T-helper 9 cell (primary cell): ENCODE measurements at places on chromosomes 2 and 18.
A peak's percentile ranks its signal among the peaks of the same experiment; 100 is the strongest.

DNA sequence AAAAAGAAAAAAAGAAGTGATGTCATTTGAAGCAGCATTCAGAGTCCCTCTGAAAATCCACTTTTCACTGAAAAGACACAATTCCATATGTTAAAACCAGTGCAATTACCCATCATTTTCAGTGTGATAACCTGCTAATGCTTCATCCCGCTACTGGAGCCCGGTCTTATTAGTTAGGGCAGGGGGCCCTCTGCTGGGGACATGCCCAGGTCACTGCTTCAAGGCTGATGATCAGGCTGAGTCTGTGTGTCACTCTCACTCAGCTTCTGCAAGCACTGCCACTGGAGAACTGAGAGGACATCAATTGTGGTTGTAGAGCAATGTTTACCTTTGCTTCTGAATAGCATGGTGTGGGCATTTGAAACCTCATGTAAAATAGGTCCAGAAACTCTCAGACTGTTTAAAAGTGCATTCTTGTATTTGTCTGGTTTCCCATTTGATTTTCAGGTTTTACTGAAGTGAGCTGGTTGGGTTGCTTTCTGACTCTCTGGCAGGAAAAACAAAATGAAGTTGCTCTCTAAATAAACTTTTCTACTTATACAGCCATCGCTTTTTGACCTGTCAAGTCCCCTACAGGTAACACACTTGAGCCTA is 49.2 kb upstream of the NXPH2 start:
- DNase-seq = peak; percentile 9

DNA sequence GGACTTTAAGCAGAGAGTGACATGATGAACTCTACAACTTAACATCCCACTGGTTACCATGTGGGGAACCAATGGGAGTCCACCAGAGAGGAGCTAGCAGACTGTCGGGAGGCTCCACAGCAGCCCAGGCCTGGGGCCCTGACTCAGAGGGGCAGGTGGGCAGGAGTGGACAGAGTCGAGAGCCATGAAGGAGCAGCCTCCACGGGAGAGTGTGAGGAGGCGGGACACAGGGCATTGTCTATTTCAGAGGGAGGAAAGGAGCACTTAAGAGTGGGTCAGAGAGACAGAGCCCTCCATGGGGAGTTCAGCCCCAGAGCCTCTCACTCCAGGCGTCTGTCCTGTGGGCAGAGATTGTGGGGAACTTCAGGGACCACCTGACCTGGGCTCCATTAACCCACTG is 118.7 kb downstream of the CYP26B1 start:
- no peak for DNase-seq

- DNase-seq = no peak
Observed at GRCh38 chr2:212408524-212408923, 130.1 kb downstream of the ERBB4 start.

- DNase-seq = no peak
Observed at GRCh38 chr18:10973567-10974203, 175.7 kb downstream of the PIEZO2 start.

- no peak for DNase-seq
Observed at GRCh38 chr18:3453540-3454364, 3.8 kb downstream of the TGIF1 start.

DNA sequence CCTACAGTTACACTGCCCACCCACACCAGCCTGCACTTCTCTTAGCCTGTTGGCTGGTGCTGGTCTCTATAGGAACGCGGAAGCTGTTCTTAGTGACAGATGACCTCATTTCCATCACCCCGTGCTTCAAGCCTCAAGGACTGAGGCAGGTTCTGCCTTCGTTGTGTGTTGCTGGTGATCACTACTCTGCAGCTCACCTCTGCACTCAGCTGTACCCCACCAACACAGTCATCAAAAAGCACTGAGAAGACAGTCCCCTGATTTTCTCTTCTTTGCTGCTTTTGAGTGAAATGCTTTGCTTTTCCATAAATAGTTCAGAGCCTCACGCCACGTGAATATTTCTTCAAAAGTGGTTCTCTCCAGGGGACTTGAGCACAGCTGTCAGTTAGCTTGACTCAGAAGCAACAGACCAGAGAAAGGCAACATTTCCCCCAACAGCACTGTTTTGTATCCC is 225.7 kb upstream of the CCDC150 start:
- no peak for DNase-seq

- DNase-seq = no peak
Observed at GRCh38 chr2:152563764-152564163, 153.5 kb downstream of the PRPF40A start.

- DNase-seq = no peak
Observed at GRCh38 chr18:56146565-56146964, 491.8 kb downstream of the TXNL1 start.

GRCh38 chr2:202455114-202455513 is 79.0 kb downstream of the BMPR2 start:
- DNase-seq = no peak

DNA sequence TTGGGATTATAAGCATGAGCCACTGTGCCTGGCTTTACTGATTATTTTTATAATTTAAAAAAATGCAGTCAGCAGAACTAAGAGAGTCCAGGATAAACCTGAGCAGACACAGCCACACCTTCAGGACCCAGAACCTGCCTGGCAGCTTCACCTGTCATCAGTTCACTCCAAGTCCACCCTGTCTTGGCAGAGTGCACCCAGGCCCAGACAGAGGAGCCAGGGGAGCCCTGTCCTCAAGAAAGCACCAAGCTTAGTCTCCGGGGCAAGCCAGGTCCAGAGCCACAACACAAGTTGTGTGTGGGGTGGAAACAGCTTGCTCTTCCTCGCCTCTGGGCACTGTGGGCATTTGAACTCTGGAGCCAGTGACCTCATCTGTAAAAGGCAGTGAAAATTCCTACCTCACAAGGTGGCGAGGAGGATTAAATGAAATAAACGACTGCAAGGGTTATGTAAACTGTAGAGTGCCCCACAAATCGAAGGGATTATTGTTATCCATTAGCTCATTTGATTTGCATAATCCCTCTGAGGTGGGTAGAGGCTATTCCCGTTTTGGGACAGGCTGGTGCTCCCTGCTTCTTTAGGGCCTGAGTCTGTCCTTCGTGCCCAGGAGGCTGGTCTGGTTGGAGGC is 24.7 kb downstream of the MYCN start:
- no peak for DNase-seq

DNA sequence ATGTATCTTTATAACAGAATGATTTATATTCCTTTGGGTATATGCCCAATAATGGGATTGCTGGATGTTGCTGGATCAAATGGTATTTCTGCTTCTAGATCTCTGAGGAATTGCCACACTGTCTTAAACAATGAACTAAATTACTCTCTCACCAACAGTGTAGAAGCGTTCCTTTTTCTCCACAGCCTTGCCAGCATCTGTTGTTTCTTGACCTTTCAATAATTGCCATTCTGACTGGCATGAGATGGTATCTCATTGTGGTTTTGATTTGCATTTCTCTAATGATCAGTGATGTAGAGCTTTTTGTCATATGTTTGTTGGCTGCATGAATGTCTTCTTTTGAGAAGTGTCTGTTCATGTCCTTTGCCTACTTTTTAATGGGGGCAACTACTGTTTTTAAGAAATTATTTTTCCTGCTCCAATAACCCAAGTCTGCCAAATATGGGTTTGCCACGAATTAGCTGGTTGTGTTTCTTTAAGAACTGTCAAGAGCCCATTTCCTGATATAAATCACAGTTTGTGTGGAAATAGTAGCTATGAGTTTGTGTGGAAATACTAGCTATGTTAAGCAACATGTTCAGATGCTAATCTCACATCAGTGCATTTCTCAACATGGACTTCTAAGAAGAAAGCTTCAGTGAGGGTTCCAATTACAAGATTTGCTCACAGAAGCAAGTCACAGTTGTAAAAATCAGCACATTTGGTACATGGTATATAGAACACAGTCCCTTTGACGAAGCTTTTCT is 259.4 kb downstream of the ANAPC1 start:
- DNase-seq = no peak

DNA sequence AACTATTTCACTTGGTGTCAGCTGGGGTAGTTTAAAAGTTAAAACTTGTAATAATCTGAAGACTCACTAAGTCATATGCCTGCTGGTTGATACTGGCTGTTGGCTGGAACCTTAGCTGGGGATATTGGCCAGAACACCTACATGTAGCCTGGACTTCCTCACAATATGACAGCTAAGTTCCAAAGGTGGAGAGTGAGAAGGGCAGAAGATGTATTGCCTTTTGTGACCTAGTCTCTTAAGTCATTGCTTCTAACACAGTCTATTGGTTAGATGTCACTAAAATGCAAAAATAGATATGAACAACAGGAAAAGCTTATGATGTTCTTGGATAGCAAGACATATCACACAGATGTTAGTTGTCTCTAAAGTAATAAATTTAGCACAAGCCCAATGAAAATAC is 113.2 kb upstream of the CHAC2 start:
- DNase-seq = no peak

DNA sequence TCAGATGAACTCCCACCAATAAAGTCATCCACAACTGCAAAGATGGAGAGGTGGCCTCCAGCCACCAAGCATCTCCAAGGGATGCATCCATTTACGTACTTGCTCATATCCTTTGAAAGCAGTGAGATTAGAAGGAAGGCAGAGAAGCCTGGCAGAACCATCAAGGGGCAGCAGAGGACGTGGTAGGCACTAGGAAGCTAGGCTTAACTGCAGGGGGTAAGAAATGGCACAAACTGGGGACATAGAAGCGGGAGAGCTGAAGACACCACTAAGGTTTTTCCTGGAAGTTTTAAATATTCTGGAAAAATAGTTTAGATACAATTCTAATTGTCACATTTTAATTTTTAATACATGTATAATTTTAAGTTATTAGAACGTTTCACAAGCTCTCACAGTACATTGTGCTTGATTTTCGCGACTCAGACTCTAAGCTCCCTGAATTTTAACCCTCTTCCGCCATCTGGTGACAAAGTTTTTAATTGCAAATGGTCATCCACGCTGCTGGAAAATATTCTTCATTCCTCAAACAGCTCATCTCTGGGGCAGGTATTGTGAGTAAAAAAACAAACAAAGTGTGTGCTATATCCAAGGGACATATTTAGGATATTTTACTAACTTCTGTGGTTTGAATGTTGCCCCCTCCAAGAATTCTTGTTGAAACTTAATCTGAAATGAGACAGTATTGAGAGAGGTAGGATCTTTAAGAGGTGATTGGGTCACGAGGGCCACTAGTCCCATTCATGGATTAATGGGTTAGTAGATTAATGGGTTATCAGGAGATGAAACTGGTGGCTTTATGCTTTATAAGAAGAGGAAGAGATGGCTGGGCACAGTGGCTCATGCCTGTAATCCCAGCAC is 1.6 kb upstream of the PSTPIP2 start:
- no peak for DNase-seq

DNA sequence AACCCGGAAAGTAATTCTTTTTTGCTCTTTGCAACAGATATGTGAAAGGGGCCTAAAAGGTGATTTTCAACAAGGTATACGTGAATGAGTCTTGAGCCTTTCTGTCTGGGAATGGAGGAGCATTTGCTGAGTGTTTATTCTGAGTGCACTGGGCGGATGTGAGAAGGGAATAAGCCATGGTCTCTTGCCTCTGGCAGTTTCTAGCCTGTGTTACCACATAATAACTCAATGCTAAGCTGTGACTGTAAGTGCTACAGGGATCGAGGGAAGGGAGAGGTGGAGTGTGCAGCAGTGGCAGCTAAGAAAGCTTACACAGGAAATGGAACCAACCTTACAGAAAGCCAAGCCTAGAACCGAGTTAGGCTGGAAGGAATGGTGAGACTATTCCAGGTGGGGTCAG is 444.3 kb downstream of the SLC4A3 start:
- DNase-seq = no peak

DNA sequence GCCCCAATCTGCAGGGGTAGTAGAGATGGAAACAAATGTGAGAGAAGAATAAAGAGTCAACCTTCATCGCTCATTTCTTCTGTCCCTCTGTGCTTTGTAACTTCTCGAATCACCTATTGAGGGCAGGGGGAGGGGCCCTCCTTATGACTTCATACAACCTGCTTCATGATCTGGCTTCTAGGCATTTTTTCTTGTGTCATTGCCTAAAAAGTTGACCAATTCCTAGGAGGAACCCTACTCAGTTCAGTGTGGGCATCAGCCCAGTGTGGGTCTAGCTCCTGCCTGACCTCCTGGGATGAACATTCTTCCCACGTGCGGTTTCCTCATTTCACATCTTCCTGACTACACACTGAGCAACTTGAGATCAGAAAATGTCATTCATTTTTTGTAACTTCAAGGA is 46.3 kb upstream of the CREB1 start:
- no peak for DNase-seq

DNA sequence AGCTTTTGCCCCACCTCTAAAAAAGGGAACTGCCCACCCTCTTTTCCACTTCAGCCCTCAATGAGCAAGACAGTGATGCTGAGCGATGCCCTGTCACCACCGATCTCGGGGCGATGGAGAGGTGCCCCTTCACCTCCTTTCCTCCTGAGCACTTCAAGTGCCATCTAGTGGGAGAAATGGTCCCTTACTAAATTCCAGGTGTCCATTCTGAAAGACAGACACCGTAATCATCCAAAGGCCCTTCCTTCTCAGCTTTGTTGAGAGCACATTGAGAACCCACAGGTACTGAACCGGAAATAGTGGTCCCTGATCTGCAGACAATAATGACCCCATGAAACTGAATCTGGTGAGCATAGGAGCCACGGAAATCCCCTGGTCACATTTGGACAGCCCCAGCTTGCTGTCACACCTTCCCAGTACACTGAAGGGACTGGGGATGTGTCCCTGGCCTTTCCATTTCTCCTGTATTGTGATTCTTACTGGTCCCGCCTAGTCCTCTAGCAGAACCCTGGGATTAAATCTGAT is 38.5 kb downstream of the KCTD18 start:
- peak; percentile 8 for DNase-seq

- DNase-seq = no peak
Observed at GRCh38 chr2:218360453-218360852, 3.8 kb downstream of the CATIP start.

- DNase-seq = no peak
Observed at GRCh38 chr18:25661831-25662230, 309.9 kb upstream of the ZNF521 start.

- no peak for DNase-seq
Observed at GRCh38 chr18:1296237-1296636, 391.6 kb downstream of the ADCYAP1 start.
